Astrocyte of the cerebellum (primary cell): ENCODE measurements at places on chromosomes 13 and 19.

- no peak for DNase-seq
Observed at GRCh38 chr13:111282425-111282824, 38.0 kb upstream of the TEX29 start.

GRCh38 chr19:8069096-8069973, 16.8 kb downstream of the CCL25 start:
- no peak for DNase-seq

- DNase-seq: no peak
Observed at GRCh38 chr19:7734220-7735203, 2.6 kb upstream of the CLEC4G start.

DNA sequence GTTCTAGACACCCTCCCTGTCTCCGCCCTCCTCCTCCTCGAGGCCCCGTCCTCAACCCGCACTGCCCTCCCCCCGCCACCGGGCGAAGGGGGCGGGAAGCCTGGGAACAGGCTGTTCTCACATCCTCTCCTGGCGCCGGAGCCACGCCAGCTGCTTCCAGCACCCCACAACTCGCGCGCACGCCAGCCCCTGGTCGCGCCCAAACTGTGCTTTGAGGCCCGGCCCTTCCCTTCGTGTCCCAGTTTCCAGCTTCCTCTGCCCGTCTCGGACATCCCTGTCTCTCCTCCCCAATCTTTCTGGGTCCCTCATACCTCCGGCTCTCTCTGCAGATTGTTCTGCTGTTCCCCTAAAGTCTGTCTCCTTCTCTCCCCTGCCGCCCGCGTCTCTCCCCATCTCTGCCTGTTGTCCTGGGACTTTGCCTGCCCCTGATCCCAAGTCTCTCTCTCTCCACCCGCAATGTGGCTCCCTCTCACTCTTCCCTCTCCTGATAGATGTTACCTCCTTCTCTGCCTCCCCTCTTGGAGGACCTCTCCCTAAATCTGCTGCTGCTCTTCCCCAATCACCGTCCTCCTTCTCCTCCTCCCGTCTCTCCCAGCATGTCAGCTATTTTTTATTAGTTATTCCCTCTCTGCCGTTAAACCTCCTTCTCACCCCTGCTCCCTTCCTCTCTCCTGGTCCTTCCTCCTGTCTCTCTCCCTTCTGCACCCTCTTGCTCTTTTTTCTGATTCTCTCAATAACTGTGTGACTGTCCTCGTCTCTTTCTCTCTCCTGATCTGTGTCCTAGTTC, 14.2 kb downstream of the DPF1 start:
- DNase-seq: no peak

DNA sequence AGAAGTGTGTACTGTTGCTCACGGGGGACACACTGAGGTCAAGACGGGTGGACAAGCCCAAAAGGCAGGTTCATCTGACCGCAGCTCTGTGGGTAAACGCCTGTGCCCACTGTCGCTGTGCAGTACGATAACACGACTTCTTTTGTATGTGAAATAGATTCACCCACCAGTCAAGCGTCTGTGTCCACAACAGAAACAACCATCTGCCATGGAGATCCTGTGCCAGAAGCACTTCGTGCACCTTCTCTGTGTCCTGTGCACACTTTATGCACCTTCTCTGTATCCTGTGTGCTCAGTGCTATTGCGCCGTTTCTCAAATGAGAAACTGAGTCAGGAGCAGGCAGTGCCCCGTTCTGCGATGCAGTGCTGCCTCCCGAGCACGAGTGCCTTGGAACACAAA, 138.9 kb downstream of the ATP11A start:
- DNase-seq: no peak

DNA sequence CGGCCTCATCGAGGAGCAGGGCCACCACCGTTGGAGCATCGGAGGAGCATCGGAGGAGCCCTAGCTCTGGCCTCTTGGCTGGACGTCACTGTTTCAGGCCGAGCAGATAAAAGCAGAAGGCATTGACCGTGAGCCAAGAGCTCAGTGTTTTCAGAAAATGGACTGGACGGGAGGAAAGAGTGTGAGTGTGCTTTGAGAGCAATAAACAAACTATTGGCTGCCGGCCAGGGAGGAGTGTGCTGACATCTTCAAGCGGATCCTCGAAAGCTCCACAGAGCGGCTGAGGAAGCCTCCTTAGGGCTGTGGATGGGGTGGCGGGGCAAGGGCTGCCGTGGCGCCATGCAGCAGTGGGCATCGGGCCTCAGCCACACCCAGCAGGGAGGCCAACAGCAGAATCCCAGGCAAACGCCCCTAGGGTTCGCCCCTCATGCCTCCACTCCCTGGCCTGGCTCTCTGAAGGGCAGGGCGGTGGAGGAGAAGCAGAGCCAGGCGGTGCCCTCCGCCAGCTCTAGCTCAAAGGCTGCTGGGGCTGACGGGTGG, 41.8 kb downstream of the IRS2 start:
- no peak for DNase-seq

DNA sequence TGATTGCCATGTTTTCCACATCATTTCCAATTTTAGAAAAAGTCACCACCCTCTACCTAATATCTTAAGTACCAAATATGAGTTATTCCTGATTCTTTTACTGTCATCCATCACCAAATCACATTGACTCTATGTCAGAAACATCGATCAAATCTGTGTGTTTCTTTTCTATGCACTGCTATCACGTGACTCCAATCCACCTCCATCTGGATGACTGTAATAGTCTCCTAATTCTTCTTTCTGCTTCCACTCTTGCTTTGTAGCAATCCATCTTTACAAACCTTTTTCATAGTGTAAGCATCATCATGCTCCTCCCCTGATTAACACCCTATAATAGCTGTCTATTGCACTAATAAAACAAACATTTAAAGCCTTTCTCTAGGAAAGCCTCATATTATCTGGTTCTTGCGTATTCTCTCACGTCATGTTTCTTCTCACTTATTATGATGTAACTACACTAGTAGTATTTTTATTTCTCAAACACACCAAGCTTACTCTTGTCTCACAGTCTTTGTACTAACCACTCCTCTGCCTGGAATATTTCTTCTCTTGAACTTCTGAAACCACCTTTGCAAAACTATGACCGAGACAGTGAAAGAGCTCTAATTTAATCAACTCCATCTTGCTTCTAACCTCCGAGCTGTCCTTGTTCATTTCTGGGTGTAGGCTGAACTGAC, 10.7 kb upstream of the FPR3 start:
- no peak for DNase-seq
